ENCODE measurements at places on chromosomes 7 and 10. TPM values are rescaled to one million over a fixed set of nuclear protein-coding genes. Genes with fewer than 3 reads are reported as not detected.

ZNF680 gene
- 17.3 TPM for total RNA-seq

MDFIC gene
- total RNA-seq = 39.0 TPM

SLC39A12 gene
- 0.29 TPM for total RNA-seq

TSPAN15 gene
- 47.3 TPM for total RNA-seq

DNA sequence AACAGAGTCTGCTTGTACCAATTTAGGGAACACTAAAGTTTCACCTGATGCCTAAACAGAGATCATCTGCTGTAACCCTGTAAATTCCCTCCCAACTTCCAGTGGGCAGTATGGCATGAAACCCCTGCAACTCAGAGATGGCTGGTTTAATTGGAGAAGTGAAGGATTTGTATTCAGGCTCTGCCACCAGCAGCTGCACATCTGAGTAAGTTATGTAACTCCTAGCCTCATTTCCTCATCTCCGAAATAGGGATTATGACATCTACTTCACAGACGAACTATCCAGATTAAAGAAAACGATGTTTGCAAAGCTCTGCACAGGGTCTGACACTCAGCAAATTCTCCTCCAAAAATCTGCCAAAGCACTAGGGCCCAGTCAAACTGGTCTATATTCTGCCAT is 493.0 kb downstream of the KCNMA1 start:
- H3K36me3 ChIP-seq = no peaks in the 10 kb centered on the region
- no peak overlapping the region for H3K27ac ChIP-seq
- no peak for DNase-seq
- H3K27me3 ChIP-seq = no peaks in the 10 kb centered on the region

DNA sequence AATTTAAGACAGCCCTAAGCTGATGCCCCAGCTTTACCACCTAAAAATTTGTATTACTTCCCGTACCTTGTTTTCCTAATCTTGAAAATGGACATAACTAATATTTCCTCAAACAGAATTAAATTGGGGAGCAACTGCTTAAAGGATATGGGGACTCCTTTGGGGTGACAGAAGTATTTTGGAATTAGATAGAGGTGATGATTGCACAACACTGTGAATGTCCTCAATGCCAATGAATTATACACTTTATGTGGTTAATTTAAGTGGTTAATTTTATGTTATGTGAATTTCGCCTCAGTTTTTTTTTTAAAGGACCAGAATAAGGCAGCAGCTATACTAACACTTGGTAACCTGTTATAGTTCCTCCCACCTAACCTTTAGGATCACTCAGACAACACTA is 19.9 kb upstream of the NPFFR1 start:
- DNase-seq = no peak
- H3K27ac ChIP-seq = no peak overlapping the region
- H3K4me3 ChIP-seq = no peak overlapping the region

- no peak overlapping the region for H3K4me3 ChIP-seq
- no peaks in the 10 kb centered on the region for H3K36me3 ChIP-seq
- no peak overlapping the region for H3K27ac ChIP-seq
- DNase-seq = no peak
- H3K27me3 ChIP-seq = no peaks in the 10 kb centered on the region
Observed at GRCh38 chr7:71485586-71485985, 353.6 kb downstream of the GALNT17 start.

DNA sequence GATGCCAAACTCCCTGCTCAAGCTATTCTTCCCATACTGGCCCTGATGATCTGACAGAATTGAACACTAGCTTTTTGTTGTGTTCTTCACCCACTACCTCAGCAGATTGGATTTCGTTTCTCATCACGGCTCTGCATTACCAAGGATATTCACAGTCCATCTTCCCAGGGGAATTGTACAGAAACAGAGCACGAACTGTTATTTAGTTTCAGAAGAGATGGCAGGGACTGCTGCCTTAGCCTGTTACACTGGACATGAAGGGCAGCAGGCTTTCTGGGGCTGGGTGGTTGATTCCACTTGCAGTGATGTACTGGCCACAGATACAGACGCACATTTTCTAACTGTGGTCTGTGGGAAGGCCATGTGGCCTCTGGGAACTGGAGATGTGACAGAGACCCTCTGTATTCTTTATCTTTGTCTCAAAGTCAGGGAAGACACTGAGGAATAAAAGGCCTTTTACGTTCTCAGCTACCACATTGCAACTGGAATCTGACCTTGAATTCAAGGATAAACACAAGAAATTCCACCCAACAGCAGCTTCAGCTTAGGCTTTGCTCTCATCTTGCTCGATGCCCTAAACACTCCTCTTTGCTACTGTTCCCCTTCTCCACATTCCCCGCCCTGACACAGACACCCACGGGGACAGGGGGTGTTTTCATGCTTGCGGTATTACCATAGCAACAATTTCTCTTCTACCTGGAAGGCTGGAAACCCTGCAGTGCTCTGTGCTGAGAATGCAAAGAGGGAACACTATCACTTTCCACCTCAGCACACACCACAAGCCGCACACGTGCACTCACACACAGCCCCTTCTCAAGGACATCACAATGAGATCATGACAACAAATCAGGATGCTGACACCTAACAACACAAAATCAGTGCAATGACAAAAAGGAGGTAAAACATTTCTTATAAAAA is 81.7 kb downstream of the RNF216 start:
- H3K4me1 ChIP-seq = peaks cover 48% of the 10 kb centered on the region
- peaks cover 18% of the 10 kb centered on the region for H3K36me3 ChIP-seq
- no peaks in the 10 kb centered on the region for H3K27me3 ChIP-seq

DNA sequence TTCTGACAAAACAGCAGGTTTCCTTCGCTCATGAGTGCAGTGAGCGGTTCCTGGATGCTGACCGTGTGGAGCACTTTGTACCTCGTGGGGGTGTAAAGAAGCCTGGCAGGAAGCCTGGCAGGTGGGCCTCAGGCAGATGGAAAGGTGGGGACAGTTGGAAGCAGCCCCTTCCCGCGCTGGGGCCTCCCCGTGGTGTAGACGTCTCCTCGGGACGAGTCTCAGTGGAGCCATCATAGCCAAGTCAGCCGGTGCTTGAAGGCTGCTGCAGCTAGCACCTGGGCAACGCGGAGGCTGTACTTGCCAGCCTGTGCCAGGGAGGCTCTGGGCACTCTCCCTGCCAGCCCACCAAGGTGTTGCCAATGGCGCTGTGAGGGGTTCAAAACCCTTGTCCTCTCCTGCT is 154.5 kb downstream of the WDR37 start:
- H3K27ac ChIP-seq = no peak overlapping the region
- H3K4me1 ChIP-seq = no peaks in the 10 kb centered on the region
- H3K36me3 ChIP-seq = no peaks in the 10 kb centered on the region

GRCh38 chr7:3861941-3862340 is 560.9 kb downstream of the SDK1 start:
- DNase-seq = no peak
- H3K27ac ChIP-seq = peak overlapping the region; percentile 20
- H3K36me3 ChIP-seq = no peaks in the 10 kb centered on the region
- peaks cover 11% of the 10 kb centered on the region for H3K4me1 ChIP-seq
- no peaks in the 10 kb centered on the region for H3K27me3 ChIP-seq

DNA sequence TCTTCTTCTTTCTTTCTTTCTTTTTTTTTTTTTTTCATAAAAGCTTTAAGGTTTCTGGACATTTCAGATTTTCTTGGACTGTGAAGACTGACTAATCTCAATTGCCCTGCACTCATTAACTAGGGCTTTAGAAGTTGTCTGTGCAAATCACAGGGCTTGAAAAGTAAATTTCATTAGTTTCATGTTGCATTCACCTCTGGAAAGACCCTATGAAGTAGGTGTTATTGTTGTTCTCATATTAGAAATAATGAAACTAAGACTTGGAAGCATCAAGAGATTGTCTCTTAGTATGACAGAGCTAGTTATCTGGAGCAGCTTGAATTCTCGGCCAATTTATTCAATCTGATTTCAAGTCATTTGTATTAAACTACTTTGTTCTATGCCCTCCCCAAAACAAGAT is 28.2 kb upstream of the SEMA3D start:
- H3K4me1 ChIP-seq = no peaks in the 10 kb centered on the region
- no peaks in the 10 kb centered on the region for H3K36me3 ChIP-seq
- no peak for DNase-seq
- H3K4me3 ChIP-seq = no peak overlapping the region
- no peak overlapping the region for H3K27ac ChIP-seq

DNA sequence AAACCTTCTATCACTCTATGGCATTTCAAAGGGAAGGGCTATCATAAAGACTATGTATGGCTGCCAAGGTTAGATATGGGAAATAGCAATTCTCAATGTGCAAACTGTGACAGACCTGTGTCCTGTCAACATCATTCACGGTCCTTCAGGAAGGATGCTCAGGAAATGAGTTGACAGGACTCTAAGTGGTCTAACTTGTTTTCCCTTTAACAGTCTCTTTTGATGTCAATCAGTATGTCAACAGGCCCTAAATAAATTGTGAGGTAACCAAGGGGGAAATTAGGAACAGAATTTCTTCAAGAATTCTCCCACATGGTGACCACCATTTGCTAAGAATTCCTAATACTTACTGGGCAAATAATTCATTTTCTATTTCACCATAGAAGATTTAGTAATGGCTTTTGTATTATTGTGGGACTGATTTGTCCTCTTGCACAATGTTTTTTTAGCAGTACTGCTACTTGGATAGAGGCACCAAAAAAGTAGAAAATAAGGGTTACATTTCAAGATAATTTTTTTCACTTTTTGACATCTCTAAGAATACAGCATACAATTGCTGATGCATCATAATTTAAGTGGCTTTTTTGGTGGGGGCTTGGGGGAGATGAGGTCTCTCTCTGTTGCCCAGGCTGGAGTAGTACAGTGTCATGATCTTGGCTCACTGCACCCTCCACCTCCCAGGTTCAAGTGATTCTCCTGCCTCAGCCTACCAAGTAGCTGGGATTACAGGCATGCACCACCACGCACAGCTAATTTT is 275.8 kb downstream of the CACNA2D1 start:
- H3K4me3 ChIP-seq = no peak overlapping the region
- H3K27me3 ChIP-seq = no peaks in the 10 kb centered on the region
- H3K27ac ChIP-seq = no peak overlapping the region
- no peaks in the 10 kb centered on the region for H3K36me3 ChIP-seq
- peaks cover 4% of the 10 kb centered on the region for H3K4me1 ChIP-seq

GRCh38 chr7:137873979-137874777 is 27.4 kb upstream of the DGKI start:
- H3K36me3 ChIP-seq = peaks cover 45% of the 10 kb centered on the region
- H3K27me3 ChIP-seq = no peaks in the 10 kb centered on the region
- H3K27ac ChIP-seq = no peak overlapping the region
- peaks cover 3% of the 10 kb centered on the region for H3K4me1 ChIP-seq
- no peak overlapping the region for H3K4me3 ChIP-seq
- DNase-seq = no peak

GRCh38 chr10:100184840-100185239 is 989 bp downstream of the ERLIN1 start:
- H3K4me3 ChIP-seq = peak overlapping the region; percentile 82
- H3K36me3 ChIP-seq = peaks cover 9% of the 10 kb centered on the region
- no peaks in the 10 kb centered on the region for H3K27me3 ChIP-seq
- peaks cover 19% of the 10 kb centered on the region for H3K4me1 ChIP-seq
- H3K27ac ChIP-seq = peak overlapping the region; percentile 83

- H3K27me3 ChIP-seq = peaks cover 31% of the 10 kb centered on the region
- H3K36me3 ChIP-seq = no peaks in the 10 kb centered on the region
- DNase-seq = no peak
Observed at GRCh38 chr7:31335161-31335856, 5.2 kb downstream of the NEUROD6 start.

GRCh38 chr7:108289852-108290251 is 159.7 kb upstream of the LAMB4 start:
- H3K4me3 ChIP-seq = no peak overlapping the region
- no peak for DNase-seq
- H3K4me1 ChIP-seq = no peaks in the 10 kb centered on the region
- no peaks in the 10 kb centered on the region for H3K36me3 ChIP-seq
- H3K27ac ChIP-seq = no peak overlapping the region

GRCh38 chr7:139099172-139099947 is 10.2 kb downstream of the ZC3HAV1 start:
- peaks cover 19% of the 10 kb centered on the region for H3K36me3 ChIP-seq
- H3K27ac ChIP-seq = no peak overlapping the region
- no peak for DNase-seq

GRCh38 chr10:29830531-29831512 is 196.1 kb upstream of the SVIL start:
- no peak overlapping the region for H3K4me3 ChIP-seq
- DNase-seq = no peak
- H3K27me3 ChIP-seq = no peaks in the 10 kb centered on the region
- no peak overlapping the region for H3K27ac ChIP-seq
- H3K4me1 ChIP-seq = no peaks in the 10 kb centered on the region

DNA sequence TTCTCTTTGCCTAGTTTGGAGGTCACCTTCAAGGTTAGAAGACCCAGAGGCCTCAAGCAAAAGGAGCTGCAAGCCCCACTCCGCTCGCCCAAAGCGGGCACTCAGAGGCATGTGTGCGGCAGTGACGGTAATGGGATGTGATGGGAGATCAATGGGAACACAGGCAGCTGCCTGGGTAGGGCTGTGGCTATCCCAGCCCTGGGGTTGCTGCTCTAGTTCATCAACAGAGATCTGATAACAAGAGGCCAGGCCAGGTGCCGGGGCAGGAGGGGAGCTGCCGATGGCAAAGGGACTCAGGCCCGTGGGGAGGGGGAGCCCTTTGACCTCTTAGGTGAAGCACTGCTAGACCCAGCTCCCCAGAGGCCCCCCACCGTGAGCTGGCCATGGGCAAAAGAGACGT is 52.0 kb upstream of the GNA12 start:
- H3K27me3 ChIP-seq = peaks cover 4% of the 10 kb centered on the region
- no peak overlapping the region for H3K27ac ChIP-seq
- DNase-seq = no peak
- no peaks in the 10 kb centered on the region for H3K4me1 ChIP-seq

DNA sequence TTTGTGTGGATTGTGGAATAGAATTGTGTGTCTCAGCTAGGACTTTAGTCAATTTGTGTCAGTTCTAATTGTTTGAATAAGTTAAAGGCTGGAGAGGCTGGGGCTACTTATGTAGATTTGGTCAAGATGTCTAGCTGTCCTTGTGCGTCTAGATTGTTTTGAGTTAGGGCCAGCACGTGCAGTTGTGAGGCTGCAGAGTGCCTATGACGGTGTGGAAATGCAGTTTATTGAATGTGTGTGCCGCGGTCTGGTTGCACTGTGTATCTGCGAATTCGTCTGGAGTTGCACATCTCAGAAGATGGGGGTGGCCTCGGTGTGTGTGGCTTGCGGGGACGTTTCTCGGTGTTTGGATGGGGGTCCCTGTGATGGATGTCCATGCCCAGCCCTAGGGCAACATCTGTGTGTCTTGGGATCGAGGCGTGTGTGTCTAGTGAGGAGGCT is 10.2 kb downstream of the EMX2 start:
- no peaks in the 10 kb centered on the region for H3K4me1 ChIP-seq
- H3K4me3 ChIP-seq = no peak overlapping the region
- no peak for DNase-seq
- H3K36me3 ChIP-seq = no peaks in the 10 kb centered on the region

GRCh38 chr10:69716711-69717560 is 84.8 kb upstream of the COL13A1 start:
- H3K27me3 ChIP-seq = no peaks in the 10 kb centered on the region
- H3K4me3 ChIP-seq = no peak overlapping the region
- H3K27ac ChIP-seq = no peak overlapping the region
- H3K4me1 ChIP-seq = peaks cover 4% of the 10 kb centered on the region

- no peak for DNase-seq
- no peaks in the 10 kb centered on the region for H3K27me3 ChIP-seq
- no peaks in the 10 kb centered on the region for H3K4me1 ChIP-seq
- no peaks in the 10 kb centered on the region for H3K36me3 ChIP-seq
Observed at GRCh38 chr7:30710669-30711068, 28.4 kb upstream of the CRHR2 start.

All from upper lobe of right lung (tissue), 1 donor.